ENCODE measurements at places on chromosomes 13 and 19.

DNA sequence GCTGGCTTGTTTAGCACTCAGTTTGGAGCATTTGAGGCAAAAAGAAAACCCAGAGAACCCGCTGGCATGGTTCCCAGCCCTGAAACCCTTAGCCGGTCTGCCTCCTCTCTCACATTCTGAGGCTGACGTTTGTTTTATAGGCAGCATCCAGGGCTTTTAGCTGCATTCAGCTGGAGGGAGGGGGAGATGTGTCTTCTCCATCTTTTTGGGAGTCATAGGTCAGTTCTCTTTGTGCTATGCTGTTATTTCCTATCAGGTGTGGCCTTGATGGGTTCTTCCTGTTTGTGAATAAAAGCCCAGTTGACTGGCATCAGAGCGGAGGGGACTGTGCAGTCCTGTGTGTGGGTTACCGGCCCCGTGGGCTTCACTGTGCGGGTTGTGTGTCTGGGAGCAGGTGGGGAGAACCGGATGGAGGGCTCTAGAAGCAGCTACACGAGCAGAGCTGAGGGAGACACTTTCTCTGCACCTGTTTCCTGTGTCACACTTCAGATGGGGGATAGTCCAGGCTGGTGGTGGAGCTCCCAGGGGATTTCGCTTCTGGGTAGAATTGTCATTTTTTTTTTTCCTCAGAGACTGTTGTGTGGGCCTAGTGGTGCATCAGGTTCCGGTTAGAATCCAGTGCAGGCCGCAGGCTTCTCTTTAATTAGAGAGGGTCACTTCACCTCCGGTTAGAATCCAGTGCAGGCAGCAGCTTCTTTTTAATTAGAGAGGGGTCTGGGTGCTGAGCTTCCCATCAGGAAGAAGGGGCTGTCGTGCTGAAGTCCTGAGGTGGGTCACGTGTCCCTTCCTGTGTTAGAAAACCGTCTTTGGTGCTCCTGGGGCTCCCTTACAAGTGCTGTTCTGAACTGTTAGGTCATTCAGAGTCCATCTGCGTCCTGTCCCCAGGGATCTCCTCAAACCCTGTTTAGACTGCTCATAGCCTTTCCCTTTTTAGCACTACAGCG lies 69.6 kb downstream of the ARHGEF7 start:
- peak; percentile 73 for DNase-seq

GRCh38 chr19:45497791-45498190 lies 452 bp upstream of the PPM1N start:
- DNase-seq = no peak

- no peak for DNase-seq
Observed at GRCh38 chr13:109427148-109427547, 359.2 kb downstream of the IRS2 start.

GRCh38 chr19:29378126-29378525 lies 147.7 kb upstream of the VSTM2B start:
- DNase-seq = no peak

DNA sequence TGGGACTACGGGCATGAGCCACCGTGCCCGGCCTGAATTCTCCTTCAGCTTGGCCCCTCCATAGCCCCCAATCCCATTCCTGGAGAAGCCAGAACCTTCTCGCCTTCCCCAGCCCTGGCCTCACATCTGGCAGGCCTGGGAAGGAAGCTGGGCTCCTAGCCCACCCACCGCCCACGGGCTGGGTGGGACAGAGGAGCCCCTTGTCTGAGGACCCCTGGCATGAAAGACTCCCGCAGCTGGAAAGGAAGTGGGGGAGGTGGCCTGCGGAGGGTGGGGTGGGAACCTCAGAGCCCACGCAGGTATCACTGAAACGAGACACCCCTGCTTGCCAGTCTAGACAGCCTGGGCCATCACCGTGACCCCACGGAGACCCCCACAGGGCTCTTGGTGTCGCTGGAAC lies 7.7 kb upstream of the NANOS3 start:
- no peak for DNase-seq

DNA sequence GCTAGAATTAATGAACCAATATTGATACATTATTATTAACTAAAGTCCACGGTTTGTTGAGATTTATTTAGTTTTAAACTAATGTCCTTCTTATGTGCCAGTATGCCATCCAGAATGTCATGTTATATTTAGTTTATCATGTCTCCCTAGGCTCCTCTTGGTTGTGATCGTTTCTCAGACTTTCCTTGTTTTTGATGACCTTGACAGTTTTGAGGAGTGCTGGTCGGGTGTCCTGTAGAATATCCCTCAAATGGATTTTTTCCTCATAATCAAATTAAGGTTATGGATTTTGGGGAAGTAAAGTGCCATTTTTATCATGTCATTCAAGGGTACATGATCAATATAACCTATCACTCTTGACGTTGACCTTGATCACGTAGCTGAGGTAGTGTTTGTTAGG lies 6.1 kb upstream of the ZNF45 start:
- DNase-seq = no peak

- no peak for DNase-seq
Observed at GRCh38 chr13:111872475-111873150, 194.3 kb upstream of the SOX1 start.

DNA sequence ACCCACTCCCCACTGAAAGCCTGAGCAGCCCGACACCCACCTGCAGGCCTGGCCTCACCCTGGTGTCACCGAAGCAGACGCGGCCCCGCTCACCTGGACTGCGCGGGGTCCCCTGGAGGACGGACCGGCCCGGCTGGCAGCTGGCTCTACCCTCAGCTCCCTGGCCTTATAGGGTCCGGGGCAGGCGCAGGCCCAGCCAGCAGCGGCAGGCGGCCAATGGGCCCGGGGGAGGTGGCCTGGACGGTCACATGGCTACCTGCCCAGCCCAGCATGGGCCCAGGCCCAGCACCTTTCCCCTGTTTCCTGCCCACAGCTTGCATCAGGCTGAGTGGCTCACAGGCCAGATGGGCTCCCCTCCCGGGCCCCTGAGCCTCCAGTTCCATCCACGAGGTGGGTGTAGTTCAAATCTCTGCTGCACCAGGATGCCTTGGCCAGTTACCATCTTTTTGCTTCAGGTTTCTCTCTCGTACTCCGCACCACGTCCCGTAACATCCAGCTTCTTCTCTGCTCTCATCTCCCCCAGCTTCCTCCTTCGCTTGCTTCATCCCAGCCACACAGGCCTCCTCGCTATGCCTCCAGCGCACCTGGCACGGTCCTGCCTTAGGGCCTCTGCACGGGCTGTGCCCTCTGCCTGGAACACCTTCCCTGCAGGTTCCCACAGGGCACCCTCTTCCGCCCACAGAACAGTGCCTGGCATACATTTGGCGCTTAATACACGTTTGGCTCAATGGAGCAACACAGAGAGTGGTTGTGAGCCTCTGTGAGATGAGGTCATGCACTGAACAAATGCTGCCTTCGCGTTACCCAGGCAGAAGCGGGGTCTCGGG lies at the start of gene PLIN4:
Gene PLIN4, minus strand, starts transcription at position 142 of the 827 bp plus-strand sequence. CDS start 214 bp downstream, outside the sequence.
- peak; percentile 48 for DNase-seq

DNA sequence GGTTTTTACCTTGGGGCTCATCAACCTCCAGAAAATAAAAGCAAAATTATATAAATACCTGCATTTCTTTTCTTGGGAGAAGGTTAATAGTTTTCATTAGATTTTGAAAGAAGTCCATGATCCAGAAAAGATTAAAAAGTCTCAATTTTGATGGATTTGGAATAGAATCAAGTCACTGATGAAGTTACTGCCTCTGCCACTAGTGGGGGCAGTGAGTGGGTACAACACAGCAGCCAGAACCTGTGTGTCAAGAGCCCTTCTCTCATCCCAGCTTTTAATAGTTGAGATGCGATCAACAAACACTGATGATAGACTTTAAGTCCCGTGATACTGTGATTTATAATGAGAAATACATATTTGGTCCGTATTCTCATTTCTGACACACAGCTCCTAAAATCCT lies 686.7 kb downstream of the DIAPH3 start:
- DNase-seq = no peak

GRCh38 chr19:38224014-38224862 lies at the start of gene DPF1:
Gene DPF1 (minus strand): TSS chr19:38224222. CDS start chr19:38224142, 80 bp downstream.
- peak; percentile 82 for DNase-seq

DNA sequence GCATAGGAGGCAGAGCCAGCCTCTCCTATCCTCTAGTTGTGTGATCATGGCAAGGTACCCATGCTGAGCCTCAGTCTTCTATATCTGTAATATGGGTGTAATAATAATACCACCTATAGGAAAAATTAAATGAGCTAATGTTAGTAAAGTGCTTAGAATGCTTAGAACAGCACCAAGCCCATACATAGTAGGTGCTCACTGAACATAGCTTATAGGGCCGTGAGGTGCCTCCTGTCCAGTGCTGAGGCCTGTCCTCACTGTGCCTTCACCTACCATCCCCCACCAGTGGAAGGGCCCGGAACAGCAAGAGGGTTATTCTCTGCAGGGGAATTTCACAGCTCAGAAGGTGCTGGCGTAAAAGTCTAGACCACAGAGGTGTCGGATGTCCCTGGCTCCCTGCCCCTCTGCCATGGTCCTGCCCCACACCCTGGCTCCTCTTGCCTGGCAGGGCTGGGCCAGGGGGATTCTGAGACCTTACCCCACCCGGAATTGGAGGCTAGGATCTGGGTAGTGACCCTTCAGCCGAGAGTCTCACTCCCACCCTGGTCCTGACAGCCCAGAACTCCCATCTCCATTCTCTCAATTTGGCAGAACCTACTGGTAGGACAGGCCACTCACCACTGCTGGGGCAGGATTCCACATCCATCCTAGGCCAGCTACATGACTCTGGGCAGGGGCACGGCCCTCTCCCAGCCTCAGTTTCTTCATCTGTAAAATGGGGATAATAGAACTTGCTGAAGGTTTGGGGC lies 2.2 kb upstream of the SCN1B start:
- DNase-seq = no peak

- peak; percentile 2 for DNase-seq
Observed at GRCh38 chr13:90889906-90890834, 457.3 kb upstream of the MIR17HG start.

GRCh38 chr19:8307400-8307964 lies 676 bp downstream of the CD320 start:
- no peak for DNase-seq

- peak; percentile 27 for DNase-seq
Observed at GRCh38 chr19:42422901-42423461, 4.2 kb downstream of the LIPE start.

DNA sequence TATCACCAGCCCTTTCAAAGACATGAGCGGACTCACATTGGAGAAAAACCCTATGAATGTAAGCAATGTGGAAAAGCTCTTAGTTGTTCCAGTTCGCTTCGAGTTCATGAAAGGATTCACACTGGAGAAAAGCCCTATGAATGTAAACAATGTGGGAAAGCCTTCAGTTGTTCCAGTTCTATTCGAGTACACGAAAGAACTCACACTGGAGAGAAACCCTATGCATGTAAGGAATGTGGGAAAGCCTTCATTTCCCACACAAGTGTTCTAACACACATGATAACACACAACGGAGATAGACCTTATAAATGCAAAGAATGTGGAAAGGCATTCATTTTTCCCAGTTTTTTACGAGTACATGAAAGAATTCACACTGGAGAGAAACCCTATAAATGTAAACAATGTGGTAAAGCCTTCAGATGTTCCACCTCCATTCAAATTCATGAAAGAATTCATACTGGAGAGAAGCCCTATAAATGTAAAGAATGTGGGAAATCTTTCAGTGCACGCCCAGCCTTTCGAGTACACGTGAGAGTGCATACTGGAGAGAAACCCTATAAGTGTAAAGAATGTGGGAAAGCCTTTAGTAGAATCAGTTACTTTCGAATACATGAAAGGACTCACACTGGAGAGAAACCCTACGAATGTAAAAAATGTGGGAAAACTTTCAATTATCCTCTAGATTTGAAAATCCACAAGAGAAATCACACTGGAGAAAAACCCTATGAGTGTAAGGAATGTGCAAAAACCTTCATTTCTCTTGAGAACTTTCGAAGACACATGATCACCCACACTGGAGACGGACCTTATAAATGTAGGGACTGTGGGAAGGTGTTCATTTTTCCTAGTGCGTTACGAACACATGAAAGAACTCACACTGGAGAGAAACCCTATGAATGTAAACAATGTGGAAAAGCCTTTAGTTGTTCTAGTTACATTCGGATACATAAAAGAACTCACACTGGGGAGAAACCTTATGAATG lies 17.6 kb downstream of the ZNF791 start:
- DNase-seq = no peak

GRCh38 chr19:54850930-54851329 lies 687 bp downstream of the KIR3DL2 start:
- no peak for DNase-seq

DNA sequence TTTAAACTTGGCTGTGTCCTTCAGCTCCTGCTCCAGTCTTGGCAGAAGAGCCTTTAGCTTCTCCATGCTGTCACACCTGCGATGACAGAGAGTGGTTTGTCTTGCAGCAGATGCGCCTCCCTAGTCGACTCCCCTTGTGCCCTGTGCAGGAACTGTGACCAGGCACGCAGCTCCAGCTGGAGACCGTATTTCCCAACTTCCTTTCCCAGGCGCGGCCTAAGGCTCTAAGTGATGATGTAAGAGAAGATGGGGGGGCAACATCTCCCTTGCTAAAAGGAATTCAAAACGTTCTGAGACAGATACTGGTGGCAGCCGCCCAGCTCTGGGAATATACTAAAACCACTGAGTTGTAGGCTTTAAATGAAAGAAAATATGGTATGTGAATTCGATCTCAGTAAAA lies 16.3 kb downstream of the DCUN1D2 start:
- no peak for DNase-seq

DNA sequence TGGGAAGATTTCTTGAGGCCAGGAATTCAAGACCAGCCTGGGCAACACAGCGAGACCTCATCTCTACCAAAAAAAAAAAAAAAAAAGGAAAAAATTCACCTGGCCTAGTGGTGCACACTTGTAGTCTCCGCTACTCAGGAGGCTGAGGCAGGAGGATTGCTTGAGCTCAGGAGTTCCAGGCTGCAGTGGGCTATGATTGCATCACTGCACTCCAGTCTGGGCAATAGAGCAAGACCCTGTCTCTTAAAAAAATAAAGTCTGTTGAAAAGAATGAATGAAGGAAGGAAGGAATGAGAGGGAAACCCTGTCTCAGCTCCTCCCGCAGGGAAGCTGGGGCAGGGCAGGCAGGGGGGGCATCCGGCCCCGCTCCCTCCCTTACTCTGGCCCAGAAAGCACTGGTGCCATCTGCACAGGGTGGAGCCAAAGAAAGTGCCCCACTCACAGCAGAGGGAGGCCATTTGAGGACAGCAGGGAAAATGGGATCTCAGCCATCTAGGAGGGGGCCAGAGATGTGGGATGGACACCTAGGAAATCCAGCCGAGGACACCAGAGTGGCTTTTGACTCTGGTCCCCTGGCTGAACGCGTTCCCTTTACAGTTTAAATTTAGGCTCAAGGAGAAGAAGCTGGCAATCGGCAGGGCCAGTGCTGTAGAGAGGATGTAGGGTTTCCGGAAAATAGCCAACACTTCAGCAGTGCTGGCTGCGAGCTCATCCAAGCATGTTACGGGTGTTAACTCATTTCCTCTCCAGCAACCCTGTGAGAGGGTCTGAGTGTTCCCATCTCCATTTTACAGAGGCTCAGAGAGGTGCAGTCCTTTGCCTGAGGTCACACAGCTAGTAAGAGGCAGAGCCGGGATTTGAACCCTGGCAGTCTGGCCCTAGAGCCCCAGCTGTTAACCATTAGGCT lies 3.6 kb upstream of the HPN start:
- peak; percentile 66 for DNase-seq

All from NCI-H2171 treated with DMSO at 0.1 percent for 48 hours (cell line).